ENCODE measurements at places on chromosomes 2 and 18.

GRCh38 chr2:160205505-160205904 lies 5.4 kb upstream of the ITGB6 start:
- DNase-seq, result no peak

- DNase-seq, result no peak
These were observed 212.3 kb downstream of the ARHGAP15 start for GRCh38 chr2:143341478-143341877.

- no peak for DNase-seq
These were observed 106.2 kb upstream of the ZFP36L2 start for GRCh38 chr2:43332653-43333052.

DNA sequence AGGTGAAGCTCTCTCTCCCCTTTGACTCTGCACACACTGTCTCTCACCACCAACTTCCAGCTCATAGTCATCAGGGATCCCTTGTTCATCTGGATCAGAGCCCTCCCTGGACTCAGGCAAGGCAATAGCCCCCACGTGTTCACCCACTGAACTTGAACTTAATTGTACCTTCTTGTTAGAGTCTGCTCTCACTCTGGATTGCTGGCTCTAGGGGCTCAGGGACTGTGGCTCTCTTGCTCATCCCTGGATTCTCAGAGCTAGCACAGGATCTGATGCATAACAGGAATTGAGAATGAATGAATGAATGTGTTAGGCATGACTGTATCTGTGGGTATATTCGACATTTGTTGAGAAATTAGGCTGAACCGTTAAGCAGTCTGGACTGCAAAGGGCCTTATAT lies 16.7 kb upstream of the ASAP2 start:
- DNase-seq, result no peak

GRCh38 chr2:203786549-203787351 lies 80.3 kb downstream of the CD28 start:
- no peak for DNase-seq

GRCh38 chr2:192957425-192957824 lies 762.7 kb upstream of the TMEFF2 start:
- DNase-seq, result no peak

DNA sequence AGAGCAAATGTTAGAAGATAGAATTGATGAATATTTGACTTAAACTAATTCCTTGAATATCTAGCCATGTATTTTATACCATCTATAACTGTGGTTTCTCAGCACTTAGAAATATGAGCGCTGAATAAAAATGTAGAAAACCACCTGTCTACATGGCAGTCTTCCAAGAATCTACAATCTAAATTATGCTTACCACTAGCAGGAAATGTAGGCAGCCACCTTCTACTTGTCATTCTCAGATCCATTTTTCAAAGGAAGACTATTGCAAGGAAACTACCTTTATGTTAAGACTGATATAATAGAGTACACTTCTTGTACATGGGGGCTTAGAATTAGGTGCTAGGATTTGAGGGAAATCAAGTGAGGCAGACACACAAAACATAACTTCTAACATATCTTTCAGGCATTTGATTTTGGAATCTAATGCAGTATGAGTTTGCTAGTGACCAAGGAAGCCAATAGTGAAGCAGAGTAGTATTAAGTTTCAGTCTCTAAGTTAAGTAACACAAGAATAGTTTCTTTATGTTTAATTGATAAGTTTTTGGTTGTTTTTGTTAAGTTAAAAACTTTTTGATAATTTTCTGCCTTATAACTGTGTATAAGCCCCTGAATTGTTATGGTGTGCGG lies 175.9 kb upstream of the ITGA4 start:
- DNase-seq, result no peak

GRCh38 chr2:3628241-3628679 lies 29.7 kb upstream of the ALLC start:
- no peak for DNase-seq

- no peak for DNase-seq
These were observed 603.3 kb downstream of the TSN start for GRCh38 chr2:122358729-122359128.

DNA sequence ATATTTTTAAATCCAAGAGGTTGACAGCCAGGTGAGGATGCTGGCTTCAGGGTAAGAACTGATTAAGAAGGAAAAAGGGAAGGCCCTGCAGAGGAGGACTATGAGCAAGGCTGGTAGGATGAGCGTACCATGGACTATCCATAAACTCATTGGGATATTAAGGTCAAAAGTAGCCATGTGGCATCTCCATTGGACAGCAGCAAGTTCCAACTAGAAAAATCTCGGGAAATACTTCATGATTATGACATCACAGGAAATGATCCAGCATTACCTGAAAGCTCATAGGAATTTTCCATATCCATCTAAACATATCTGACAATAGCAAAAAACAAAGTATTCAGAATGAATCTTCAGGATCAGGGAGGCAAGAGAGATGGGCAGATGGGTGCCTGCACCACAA lies 34.2 kb downstream of the TGFA start:
- DNase-seq, result no peak

DNA sequence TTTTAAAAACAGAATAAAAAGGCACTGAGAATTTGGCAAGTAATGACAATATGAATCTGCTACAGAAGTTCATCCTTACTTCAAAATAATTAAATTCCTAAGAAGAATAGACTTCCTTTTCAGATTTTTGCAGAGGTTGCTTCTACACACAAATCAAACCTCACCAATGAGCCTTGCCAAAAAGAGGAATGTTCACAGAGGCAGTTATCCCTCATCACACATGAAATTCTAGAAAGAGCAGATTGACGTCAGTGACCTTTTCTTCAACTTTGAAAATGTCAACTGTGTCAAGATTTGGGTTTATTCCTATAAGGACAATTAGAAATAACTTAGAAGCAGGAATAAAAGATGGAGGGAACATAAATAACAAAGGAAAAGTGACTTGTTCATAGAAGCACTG lies 64.6 kb downstream of the MBD2 start:
- DNase-seq, result no peak

DNA sequence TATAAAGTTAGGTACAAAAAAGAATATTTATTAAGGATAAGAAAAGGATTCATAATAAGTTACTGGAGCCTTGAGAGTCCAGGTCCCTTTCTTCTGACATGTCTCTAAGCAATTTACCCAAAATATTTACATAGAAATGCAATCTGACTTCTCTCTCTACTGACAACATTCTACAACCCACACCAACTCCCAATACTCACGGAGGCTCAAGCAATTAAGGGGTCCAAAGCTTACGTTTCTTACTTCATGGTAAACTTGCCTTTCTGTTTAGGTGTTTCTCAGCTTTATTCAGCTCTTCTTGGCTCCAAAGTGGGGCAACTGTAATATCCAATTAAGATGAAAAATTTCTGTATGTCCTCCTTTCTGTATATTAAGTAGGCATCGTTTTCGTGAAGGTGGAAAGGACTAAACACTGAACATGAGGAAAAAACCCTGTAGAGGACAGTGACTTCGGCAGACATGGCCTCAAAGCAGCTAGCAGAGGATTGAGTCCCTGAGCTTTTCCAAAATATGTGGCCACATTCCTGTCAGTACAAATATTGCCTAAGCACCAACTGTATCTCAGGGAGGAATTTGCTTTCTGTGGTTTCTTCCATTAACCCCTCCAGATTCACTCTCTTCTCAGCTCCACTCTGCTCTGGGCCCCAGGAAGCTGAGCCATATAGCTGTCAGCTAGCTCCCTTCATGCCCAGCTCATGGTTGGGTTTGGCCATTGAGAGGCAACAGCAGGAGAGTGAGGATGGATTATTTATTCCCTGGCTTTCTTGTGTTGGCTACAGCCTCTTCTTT lies 67.9 kb upstream of the GLS start:
- DNase-seq, result no peak

DNA sequence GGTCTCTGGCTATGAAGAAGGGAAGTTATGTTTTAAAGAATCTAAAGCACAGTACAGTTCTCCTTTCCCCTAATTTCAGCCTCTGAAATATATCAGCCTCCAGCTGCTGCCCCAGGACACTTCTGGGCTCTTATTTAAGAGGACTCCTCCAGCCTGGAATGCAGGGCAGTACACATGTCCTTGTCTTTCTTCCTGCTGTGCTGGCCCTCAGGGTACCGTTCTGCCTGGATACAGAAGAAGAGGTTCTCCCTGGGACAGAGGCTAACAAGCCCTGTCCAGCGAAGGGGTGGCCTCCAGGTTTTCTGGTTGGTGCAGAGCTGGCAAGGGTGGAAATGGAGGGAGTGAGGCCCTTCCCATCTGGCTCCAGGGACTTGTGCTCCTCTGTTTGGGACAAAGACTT lies 22.1 kb downstream of the MLPH start:
- no peak for DNase-seq

- no peak for DNase-seq
These were observed 20.6 kb downstream of the MPPE1 start for GRCh38 chr18:11887328-11888128.

GRCh38 chr18:67969458-67969857 lies 452.9 kb upstream of the DSEL start:
- no peak for DNase-seq

- no peak for DNase-seq
These were observed 56.6 kb downstream of the RALBP1 start for GRCh38 chr18:9531791-9532410.

DNA sequence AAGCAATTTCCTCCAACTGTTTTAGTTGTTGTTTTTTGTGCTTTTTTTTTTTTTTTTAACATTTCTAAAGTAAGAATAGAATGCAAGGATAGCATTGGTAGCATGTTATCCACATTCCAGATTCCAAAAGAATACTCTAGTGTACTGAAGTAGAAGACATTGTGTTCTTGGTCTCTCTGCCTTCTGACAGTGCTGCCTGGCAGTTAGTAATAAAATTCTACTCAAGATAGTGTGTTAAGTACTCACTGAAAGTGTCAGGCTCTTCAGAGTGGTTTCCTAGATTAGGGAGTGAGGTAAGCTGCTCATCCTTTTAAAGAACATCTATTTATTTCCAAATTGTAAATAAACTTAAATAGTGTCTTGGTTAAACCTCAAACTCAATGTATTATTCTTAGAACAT lies 253.7 kb downstream of the HNMT start:
- no peak for DNase-seq

DNA sequence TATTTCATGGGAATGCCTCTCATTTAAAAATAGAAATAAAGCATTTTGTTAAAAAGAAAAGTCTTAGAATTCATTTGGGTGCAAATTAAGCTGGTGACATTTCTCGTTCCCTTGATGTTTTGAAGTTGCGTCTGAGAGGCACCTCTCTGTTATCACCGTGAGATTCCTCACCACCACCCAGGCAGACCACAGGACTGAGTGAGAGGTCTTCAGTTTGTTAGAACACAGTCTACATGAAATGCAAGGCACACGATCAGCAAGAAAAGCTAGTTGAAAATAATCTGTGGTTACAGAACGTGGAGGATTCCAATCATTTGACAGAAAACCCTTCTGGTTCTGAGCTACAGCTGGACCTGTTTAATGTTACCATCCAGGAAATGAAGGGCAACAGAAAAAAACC lies 116.0 kb downstream of the UXS1 start:
- no peak for DNase-seq

DNA sequence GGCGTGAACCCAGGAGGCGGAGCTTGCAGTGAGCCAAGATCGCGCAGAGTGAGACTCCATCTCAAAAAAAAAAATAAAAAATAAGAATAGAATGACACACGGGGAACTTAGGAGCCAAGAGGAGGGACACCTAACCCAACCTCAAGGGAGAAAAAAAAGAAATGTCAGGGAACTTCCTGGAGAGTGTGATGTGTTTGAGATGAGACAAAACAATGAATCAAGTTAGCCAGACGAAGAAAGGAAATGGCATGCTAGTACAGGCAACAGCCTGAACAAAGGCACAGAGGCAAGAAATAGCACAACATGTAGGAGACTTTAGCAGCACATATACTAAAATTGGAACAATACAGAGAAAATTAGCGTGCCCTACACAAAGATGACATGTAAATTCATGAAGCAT lies 36.7 kb upstream of the PAPOLG start:
- DNase-seq, result no peak

DNA sequence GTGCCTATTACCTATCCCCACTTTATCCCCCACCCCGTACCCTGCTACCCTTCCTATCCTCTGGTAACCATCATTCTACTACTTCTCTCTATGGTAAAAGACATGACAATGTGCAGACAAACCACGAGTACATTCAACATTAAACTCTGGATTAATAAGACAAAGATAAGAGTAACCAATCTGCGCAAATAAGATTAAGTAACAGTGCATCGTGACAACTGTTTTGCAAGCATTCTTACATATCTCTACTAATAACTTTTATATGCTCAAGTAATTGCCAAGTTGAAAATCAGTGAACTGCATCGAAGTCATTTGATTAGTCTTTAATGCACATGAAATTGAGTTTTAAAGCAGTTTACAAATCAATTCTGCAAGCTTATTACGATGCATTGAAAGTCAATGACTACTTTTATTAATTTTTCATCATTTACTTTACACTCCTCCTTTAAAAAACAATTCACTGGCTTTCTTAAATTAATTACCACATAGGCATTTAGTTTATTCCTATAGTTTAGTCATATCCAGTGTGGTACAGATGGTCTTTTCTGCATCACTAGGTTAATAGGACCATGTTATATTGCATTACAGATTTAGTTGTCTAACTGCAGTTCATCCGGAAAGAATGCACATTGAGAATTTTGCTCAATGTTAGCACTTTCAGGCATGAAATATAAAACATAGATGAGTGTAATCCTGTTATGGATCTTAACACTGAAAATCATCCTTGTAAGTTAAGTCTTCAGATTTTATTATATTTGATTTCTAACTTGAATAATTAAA lies 178.1 kb downstream of the GCA start:
- DNase-seq, result no peak

GRCh38 chr2:161358838-161359237 lies 50.6 kb downstream of the PSMD14 start:
- DNase-seq, result no peak

DNA sequence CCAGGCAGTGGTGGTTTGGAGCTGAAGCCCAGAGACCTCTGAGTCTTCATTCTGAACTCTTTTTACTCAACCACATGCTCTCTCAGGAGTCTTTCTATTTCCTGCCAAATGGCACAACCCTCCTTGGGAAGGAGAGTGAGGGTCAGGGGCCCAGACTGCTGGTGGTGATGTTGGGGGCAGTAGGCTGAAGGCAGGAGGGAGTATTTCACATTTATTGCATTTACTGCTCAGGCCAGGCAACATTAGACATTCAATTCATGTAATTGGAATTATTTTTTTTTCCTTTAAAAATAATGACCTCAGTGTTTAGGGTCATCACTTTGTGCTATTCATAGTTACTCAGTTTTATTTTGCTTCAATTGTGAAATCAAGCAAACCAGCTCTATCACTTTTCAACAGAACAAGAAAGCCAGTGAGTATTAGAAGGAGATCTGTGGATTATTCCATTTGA lies 311.3 kb upstream of the NT5C1B start:
- no peak for DNase-seq

Measured in activated T-cell treated with anti-CD3 and anti-CD28 coated beads, Interleukin-2, amount 50 U/mL, for 24 hours (primary cell).